ENCODE measurements at places on chromosomes 7 and 10. TPM values are rescaled to one million over a fixed set of nuclear protein-coding genes. Genes with fewer than 3 reads are reported as not detected.

- DNase-seq = no peak
These were observed 448.4 kb upstream of the COBL start for GRCh38 chr7:51764976-51765375.

GRCh38 chr10:113095419-113096127 lies 145.5 kb downstream of the TCF7L2 start:
- no peak for DNase-seq

WEE2 gene
- not detected for total RNA-seq

- no peak for DNase-seq
These were observed 26.0 kb downstream of the BNIP3 start for GRCh38 chr10:131955591-131956340.

DNA sequence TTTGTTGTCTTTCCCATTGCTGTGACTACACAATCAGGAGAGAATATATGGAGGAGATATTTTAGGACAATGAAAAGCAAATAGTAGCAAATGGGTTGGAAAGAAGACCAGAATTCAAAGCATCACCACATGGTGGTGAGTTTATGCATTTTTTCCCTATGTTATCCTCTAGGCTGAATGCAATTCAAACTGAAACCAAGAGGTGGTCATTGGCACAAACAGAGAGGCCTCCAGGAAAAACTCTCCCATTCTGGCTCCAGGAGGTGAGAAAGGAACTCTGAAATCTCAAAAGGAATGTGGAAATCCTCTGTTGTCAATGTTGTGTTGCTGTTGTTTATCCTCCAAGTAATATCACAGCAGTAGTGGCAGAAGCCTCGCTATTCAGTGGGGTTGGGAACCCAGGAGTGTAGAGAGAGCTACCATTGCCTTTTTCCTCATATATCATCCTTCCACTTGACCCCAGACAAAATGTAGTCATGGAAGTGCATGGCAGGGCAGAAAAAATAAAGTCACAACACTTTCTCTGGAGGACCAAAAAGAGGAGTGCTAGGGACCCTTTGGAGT lies 819.1 kb downstream of the GRID1 start:
- DNase-seq = no peak

DNA sequence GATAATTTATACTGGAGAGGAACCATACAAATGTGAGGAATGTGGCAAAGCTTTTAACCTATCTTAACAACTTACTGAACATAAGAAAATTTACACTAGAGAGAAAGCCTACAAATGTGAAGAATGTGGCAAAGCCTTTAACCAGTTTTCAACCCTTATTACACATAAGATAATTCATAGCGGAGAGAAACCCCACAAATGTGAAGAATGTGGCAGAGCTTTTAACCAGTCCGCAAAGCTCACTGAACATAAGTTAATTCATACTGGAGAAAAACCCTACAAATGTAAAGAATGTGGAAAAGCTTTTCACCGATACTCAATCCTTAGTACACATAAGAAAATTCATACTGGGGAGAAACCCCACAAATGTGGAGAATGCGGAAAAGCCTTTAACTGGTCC lies 37.9 kb downstream of the ZNF138 start:
- DNase-seq = no peak

- DNase-seq = no peak
These were observed 260.8 kb upstream of the COBL start for GRCh38 chr7:51577390-51577789.

GRCh38 chr10:29412485-29412884 lies 123.6 kb downstream of the LYZL1 start:
- DNase-seq = peak; percentile 20

- peak; percentile 83 for DNase-seq
These were observed 208.3 kb downstream of the USP6NL start for GRCh38 chr10:11403116-11403515.

- no peak for DNase-seq
These were observed 21.8 kb upstream of the CDK14 start for GRCh38 chr7:90574146-90574819.

DNA sequence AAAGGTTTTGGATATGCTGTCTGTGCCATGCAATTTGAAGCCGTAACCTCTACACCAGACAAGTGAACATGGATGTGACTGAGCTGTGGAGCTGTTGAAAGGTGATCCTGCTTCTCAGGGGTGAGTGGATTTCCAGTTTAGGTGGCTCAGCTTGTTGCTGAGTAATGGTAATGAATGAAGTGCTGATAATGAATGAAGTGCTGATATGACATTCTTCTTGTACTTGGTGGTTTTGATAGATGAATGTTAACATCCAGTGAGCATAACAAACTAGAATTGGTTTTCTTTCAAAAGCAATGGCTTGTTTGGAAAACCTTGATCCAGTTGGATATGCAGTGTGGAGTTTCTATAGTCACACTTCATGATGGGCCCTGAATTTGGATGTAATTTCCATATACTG lies 89.7 kb upstream of the FZD8 start:
- DNase-seq = no peak

PLEKHS1 gene
- 0.07 TPM for total RNA-seq

DNA sequence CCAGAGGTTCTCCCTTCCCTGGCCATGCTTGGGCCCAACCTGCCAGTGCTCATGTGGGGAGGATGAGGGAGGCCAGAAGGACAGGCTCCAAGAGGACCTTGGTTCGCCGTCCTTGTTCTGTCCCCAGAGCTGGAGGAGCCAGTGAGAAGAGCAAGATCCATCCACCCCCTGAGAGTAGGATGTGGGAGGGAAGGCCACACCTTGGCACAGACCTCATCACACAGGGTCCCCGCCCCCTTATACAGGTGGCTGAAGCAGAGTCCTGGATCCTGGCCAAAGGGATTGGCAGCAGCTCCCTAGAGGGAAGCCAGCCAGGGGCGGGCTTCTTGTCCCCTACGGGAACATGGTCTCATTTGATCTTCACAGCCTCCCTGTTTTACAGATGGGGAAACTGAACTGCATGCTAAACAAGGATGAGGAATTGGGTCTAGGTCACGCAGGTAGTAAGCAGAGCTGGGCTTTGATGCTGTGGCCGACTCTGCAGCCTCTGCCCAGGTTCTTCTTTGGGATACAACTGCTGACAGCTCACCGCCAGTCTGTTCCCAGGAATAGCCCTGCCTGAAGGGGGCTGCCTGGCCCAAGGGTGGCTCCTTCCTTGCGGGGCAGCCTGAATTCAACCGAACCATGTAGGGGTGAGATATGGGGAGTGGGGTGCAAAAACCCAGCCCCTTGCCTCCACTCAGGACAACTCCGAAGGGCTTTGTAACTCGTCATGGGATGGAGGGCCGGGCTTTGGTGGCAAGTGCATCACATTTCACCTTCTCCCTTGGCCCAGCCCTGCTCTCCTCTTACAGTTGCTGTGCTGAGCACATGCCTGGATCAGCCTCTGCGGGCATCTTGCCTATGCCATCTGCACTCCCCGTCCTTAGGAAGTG lies 62.2 kb upstream of the KDM7A start:
- DNase-seq = no peak

TAX1BP1 gene
- 101 TPM for total RNA-seq

GRCh38 chr7:101804967-101805366 lies 12.5 kb upstream of the CUX1 start:
- DNase-seq = peak; percentile 30

- DNase-seq = peak; percentile 19
These were observed 33.4 kb downstream of the FAM241B start for GRCh38 chr10:69663369-69663947.

GRCh38 chr10:76721891-76722505 lies 915.6 kb downstream of the KCNMA1 start:
- no peak for DNase-seq

OR9A2 gene
- not detected for total RNA-seq

- DNase-seq = peak; percentile 9
These were observed 56.4 kb downstream of the BBS9 start for GRCh38 chr7:33185786-33186185.

- DNase-seq = no peak
These were observed 16.6 kb downstream of the BAG3 start for GRCh38 chr10:119667562-119668328.

RAMP3 gene
- not detected for total RNA-seq

DNA sequence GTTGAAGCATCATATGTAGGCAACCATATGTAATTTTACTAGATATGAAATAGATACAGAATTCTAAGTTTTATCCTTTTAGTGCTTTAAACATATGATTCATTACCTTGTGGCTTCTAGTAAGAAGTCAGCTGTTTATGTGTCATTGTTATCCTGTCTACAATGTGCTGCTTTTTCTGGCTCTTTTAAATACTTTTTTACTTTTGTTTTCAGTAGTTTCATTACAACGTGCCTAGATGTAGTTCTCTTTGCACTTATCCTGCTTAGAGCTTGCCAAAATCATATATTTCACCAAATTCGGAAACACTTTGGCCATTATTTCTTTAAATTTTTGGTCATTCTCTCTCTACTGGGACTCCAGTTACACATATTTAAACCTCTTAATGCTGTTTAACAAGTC lies 26.4 kb downstream of the YAE1 start:
- DNase-seq = no peak

GRCh38 chr10:36781570-36781969 lies 343.8 kb upstream of the ANKRD30A start:
- no peak for DNase-seq

DNA sequence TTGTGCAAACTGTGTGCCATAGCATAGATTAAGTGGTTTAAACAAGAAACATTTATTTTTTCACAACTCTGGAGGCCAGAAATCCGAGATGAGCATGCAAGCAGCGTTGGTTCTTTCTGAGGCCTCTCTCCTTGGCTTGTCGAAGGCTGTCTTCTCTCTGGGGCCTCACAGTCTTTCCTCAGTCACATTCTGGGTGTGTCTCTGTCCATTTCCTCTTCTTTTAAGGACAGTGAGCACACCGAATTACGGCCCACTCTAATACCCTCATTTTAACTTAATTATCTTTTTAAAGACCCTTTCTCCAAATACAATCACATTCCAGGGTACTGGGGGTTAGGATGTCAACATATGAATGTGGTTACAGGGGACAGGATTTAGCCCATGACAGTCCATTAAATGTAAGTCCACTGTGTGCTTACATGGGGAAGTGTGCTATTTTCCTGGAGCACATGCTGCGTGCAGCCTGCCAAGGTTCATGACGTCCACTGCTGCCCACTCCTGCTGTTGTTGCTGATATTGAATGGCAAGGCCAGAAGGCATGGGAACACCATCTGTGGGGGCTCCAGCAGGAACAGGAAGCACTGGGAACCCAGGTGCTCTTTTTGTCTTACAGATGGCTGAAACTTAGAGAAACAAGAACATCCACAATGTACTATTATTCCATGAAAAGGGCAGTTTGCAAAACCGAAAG lies 365.5 kb downstream of the GALNT17 start:
- DNase-seq = no peak

GRCh38 chr10:131857156-131858117 lies 43.4 kb upstream of the PPP2R2D start:
- DNase-seq = no peak

GRCh38 chr10:121526801-121527221 lies 71.4 kb downstream of the FGFR2 start:
- DNase-seq = no peak

HKDC1 gene
- total RNA-seq = 0.80 TPM

GRID1 gene
- total RNA-seq = not detected

OLAH gene
- total RNA-seq = 0.90 TPM

MRLN gene
- not detected for total RNA-seq

Measured in activated CD4-positive, alpha-beta T cell treated with anti-CD3 and anti-CD28 coated beads for 36 hours (primary cell).